ENCODE measurements at places on chromosomes 5 and 9.

GRCh38 chr9:4114569-4115505, 185.0 kb downstream of the GLIS3 start:
- no peak for DNase-seq

GRCh38 chr5:68126886-68127285, 88.7 kb upstream of the PIK3R1 start:
- no peak for DNase-seq

GRCh38 chr5:157914151-157914788, 55.3 kb upstream of the CLINT1 start:
- DNase-seq, result no peak

- peak; percentile 73 for DNase-seq
Observed at GRCh38 chr5:442335-443238, at the start of gene EXOC3. EXOC3 (plus strand) TSS chr5:443176; CDS start chr5:446206, 3,030 bp downstream.

- no peak for DNase-seq
Observed at GRCh38 chr9:109796078-109796477, 16.1 kb downstream of the PALM2AKAP2 start.

DNA sequence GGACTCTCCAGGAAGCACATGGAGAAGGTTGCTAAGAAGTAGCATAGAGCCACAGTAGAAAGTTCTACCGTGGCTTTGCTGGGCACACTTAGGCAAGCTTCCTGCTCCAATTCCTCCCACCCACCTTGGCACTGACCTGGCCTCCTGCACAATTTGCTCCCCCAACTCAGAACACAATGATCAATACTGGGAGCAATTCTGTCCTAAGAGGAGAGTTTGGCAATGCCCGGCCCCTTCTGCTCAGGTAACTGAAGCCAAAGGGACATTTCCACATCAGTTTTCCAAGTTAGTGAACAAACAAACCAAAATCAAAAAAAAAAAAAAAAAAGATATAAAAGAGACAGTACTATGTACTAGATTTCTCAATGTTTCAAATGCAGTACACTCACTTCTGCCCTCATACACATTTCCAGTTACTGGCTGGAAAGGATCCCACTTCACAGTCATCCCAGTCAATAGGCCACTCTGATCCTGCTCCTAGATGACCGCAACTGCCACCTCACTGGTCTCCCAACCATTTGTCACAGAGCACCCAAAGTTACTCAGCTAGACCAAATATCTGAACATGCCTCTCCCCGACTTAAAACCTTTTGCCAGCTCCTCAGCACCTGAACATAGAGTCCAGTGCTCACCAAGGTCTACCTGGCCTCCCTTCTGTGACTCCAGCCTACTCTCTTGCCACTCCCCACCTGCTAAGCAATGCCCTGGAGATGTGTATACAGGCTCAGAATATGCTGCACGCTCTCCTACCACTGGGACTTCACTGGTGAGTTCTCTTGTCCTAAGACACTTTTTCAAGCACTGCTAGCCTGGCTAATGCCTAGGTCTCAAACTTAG, 21.3 kb downstream of the ABCA1 start:
- peak; percentile 56 for DNase-seq

DNA sequence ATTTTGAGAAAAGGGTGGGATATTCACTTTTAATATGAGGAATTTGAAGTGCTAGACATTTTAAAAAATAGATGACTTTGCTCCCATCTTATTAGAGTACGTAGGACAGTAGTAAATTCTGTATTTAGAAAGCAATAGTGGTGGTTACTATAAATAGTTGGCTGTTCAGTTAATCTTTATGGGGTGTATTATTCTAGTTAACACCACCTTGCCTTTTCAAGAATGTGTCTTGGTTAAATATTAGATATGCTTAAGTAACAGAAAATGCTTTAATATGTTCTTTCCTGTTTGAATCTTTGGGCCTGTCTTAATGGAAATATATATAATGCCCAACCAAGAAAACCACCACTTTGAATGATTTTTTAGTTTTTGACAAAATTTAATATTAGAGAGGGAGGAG, 608.7 kb upstream of the FAM174A start:
- DNase-seq, result no peak

DNA sequence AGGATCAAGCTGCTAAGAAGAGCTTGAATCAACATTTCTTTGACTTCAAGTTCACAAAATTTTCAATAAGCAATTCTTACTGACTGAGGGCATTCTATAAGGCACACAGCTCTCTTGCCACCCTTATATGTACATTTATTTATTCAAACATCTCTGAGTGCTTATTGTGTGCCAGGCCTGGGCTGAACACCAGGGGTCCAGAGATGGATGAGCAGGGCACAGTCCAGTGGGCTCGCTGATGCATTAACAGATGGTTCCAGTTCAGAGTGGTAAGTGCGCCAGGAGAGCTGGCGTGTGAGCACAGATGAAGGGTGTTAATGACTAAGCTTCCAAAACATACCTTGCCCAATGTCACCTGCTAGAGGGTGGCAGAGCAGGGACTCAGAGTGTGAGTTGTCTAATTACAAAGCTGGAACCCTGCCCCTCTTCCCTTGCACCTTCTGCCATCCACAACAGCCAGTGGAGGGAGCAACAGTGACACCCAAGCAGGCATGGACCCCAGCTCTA, 24.6 kb downstream of the ALG2 start:
- DNase-seq, result no peak

- DNase-seq, result no peak
Observed at GRCh38 chr5:36027711-36028110, 36.5 kb upstream of the UGT3A1 start.

- DNase-seq, result no peak
Observed at GRCh38 chr5:156883316-156883875, 33.3 kb downstream of the PPP1R2B start.

DNA sequence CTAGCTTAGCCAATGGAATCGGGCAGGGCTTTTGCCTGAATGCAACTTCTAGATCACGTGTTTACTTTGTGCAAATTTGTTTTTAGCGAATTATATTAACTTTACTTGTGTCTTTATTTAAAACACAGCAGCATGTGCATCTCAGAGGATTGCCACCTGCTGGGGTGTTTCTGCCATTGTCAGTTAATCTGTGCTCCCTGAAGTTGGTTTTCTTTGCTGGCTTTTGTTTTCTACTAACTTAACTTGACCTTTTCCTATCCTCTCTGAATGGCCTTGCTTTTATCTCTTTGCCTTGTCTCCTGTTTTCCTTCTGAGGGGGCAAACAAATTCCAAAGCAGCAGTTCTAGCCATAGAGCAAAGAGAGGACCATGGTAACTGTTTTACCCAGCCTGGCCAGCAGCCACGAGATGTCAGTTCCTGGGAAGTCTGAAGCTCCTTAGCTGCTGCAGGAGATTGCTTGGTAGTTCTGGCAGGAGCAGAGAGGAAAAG, 67.6 kb downstream of the ARHGEF28 start:
- peak; percentile 30 for DNase-seq

- DNase-seq, result no peak
Observed at GRCh38 chr5:14775857-14776256, 95.7 kb downstream of the ANKH start.

DNA sequence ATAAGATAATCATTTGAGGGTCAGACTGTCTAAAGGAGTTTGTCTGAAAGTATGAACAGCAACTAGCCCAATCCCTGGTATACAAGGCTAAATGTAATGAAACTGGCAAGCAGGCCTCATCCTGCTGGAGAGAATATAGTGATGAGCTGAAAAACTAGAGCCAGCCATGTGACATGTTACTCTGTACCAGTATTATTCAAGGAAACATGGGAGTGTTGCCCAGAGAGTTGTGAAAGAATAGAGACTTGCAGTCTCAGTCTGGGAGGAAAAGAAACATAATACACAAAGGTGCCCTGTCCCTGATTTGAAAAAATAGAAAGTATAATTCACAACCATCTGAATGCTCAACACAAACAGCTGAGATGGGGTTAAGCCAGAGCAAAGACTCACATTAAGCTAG, 37.9 kb upstream of the HTR1A start:
- DNase-seq, result no peak

- DNase-seq, result no peak
Observed at GRCh38 chr9:6909181-6909580, 151.4 kb downstream of the KDM4C start.

DNA sequence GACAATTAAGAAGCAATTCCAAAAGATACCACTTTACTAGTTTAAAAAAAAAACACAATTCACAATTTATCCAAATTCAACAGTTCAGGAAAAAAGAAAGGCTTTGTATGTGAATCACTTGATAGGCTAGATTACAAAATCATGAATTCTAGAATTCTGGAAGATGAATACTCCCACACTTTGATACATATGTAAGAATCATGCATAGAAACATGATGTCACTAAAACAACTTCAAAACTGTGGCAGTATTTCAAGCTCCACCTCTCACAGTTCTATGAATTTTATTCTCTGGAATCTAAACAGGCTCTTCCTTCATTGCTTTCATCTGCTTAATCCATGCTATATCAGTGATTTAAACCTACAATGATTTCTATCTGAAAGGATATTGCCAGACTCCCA, 51.0 kb downstream of the GNAQ start:
- DNase-seq, result peak; percentile 55

- DNase-seq, result peak; percentile 60
Observed at GRCh38 chr5:77431286-77431685, 60.8 kb downstream of the WDR41 start.

GRCh38 chr5:78587775-78588291, 60.7 kb downstream of the LHFPL2 start:
- DNase-seq, result peak; percentile 68

DNA sequence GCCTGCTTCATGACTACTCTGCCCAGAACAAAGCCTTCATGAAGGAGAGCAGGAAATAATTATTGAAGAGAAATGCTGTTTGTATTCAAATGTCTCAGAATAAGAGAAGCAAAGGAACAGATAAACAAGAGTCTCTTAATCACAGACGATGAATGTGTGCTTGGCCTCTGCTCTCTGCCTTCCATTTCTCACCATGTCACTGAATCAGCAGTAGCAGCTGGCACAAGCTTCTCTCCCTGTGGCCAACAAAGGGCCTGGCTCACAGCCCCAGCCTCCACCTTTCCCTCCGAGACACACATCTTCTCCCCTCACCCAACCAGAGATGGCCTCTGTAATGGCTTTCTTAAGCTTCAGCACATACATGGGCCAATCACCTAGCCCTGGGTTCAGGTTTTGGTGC, 128.1 kb upstream of the SLIT3 start:
- DNase-seq, result no peak

GRCh38 chr5:78501411-78502352, 141.3 kb downstream of the SCAMP1 start:
- peak; percentile 42 for DNase-seq

- DNase-seq, result no peak
Observed at GRCh38 chr9:128145536-128145935, 3.7 kb upstream of the LCN2 start.

- no peak for DNase-seq
Observed at GRCh38 chr9:25415718-25416117, 262.5 kb downstream of the TUSC1 start.

DNA sequence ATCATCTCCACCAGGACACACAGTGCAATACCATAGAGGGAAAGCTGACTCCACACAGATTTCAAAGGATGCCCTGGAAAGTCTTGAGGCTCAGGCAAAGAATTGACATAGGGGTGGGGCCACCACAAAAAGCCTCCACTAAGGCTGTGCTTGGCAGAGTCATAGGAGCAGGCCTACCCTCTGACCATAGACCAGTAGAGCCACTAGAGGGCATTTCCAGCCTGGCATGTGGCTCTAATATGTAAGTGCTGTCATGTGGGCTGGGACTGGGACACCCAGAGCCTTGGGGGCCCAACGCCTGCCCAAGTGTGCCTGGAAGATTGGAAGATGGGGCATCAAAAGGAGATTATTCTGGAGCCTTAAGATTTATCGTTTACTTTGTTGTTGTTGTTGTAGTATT, 726.0 kb downstream of the DNAH5 start:
- no peak for DNase-seq

- no peak for DNase-seq
Observed at GRCh38 chr5:76983468-76983867, 30.6 kb downstream of the CRHBP start.

DNA sequence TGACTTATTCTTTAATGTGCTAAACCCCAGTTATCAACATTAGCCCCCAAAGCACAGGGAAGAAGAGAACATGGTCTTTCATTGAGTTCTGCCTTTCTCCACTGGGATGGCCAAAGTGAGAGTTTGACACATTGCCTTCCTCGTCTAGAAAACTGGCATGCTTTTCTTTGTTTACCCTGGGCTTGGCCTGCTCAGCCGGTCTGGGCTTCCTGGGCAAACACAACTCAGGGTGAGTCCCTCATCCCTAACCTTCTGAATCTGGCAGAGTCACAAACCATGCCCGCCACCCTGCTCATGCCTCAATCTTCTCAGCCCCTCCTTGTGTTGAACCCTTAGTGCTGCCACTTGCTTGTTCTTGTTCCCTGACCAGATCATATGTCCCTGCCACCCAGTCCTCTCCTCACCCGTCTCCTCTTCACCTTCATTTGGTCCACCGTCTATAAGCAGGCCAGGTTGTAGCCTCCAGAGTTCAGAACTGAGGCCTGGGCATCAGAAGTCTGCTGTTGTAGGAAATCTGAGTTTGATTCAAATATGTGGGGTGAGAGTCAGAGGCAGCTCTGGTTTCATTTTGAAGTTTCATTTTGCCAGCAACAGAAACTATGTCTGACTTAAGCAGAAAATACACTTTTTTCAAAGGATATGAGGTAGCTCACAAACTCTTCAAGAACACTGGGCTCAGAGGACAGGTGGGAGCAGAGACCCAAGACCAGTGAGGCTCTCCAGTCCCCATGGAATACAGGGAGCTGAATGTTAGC, 217.6 kb downstream of the NDUFS4 start:
- DNase-seq, result no peak

- DNase-seq, result no peak
Observed at GRCh38 chr9:93024646-93024910, 33.9 kb upstream of the SUSD3 start.

DNA sequence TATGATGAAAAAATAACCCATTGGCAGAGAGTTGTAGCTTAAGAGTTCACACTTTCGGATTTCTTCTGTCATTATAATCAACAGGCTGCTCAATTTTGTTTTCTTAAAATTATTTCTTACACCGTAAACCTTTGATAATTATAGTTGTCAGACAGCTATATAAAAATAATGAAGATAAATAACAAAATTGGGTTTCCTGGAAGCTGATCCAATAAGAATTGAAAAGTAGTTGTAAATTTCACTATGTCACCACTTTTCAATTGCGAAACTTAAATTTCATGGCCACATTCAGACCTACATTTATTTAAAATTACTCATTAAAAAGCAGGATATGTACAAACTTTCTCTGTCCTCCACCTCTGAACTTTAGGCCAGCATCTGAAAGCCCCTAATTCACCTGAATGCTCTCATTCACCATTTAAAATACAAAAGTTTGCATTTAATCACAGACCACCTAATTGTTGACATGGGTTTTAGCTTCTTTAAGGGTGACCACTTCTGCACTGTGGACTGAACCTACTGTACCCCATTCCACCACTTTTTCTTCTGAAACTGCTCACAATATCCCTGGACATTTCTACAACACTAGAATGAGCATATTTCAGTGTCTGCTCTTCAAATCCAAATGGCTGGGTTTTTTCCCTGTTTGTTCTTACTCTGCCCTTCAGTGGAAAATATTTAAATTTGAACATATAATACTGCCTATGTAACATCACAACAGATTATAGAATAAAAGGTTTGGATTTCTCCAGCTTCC, 680 bp downstream of the SELENOP start:
- no peak for DNase-seq

DNA sequence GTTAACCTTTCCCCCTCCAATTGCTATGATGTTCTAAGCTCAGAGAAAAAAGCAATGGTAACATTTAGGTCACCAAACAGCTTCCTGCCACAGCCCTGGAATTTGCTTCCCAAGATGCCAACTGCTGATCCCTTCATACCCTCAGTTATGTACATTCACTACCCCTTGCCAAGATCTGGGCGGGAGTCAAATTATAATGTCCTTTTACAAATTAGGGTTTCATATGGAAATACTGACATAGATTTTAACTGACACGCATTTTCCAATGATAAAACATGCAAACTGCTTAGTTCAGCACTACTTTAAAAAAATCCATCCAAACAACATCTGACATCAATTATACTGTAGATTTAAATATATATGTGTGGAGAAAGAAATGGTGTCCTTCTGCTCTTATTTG, 5.0 kb downstream of the LOX start:
- no peak for DNase-seq

Data from fibroblast of skin of abdomen (primary cell).